ENCODE measurements at places on chromosomes 12 and 14. TPM values are rescaled to one million over a fixed set of nuclear protein-coding genes. Genes with fewer than 3 reads are reported as not detected.

TMBIM6 gene
- 413 TPM for total RNA-seq

EXOC3L4 gene
- not detected for total RNA-seq

ACRBP gene
- 1.2 TPM for total RNA-seq

- DNase-seq, result peak; percentile 69
Measured at GRCh38 chr12:109844983-109845823, 12.0 kb upstream of the TRPV4 start.

DNA sequence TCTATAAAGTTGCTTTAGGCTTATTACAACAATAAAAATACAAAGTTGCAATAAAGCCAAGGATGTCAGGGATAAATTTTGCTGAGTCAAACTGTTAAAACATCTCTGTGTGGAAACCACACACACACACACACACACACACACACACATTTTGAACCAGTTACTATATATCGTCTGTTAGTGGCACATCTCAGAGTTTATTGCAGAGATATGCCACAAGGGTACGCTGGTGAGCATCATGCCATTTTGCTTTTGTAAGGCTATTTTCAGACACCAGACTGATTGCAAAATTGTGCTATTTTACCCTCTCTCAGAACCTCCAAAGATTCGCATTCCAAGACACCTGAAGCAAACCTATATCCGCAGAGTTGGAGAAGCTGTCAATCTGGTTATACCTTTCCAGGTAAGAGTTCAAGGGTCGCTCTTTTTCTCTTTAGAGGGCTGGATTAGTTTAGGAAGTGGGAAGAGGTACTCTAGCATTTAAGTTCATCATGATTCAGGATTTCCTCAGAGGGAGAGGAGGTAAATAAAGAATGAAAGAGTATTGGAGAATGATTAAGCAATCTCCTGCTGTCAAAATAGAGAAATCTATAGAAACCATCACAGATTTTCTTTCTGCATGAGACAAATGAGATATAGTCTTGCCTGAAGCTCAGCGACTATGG, 27.3 kb upstream of the CHPT1 start:
- DNase-seq, result no peak

- DNase-seq, result no peak
Measured at GRCh38 chr12:13194401-13195110, 2.0 kb upstream of the EMP1 start.

- no peak for DNase-seq
Measured at GRCh38 chr12:83818881-83819280, 1093.7 kb downstream of the SLC6A15 start.

DNA sequence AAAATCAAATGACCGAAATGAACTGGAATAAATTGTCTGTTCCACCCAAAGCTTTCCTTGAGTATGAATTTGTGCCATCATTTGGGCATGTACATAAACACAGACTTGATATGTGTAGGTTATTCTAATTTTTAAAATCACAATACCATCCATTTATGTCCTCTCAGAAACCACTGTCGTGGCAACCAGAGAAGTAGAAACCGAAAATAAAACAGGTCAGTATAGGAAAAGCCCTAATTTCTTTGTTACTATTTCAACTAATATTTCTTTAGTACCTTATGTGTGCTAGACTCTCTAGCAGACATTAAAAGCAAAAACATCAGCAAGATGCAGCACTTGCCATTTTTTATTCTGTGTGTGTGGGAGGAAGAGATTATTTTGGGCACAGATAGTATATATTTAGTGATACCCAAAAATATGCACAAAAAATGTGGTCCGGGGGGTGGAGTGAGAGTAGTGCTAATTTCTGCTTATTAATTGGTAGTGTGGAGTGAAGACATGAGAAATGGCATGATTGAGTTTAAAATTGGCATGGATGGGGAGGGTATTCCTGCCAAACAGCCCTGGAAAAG, 130.8 kb upstream of the CNTN1 start:
- no peak for DNase-seq

DNA sequence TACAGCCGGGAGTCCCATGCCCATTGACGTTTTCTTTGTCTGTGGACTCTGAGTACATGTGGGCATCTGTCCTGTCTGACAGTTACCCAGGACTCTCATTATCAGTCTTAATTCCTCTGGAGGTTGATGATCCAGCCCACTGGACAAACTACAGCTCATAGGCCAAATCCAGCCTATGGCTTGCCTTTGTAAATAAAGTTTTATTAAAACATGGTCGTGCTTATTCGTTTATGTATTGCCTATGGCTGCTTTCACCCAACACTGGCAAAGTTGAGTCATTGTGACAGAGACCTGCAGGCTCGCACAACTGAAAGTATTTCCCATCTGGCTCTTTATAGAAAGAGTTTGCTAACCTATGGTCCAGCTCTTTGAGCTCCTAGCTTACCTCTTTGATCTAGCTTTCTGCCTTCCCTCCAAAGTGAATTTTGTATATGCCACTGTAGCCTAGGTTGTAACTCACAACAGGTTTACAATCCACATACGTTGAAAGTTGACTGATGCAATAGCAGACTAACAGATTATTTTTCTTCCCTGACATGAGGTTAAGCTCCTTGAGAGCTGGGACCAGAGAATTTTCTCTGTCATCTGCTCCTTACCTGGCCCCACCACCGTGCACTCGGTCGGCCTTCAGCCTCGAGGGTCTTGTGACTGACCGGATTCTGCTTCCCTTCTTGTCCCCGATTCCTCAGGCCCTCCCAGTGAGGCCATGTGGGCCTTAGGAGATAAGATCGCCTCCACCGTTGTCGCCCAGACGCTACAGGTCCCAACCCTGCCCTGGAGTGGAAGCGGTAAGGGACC, 57.3 kb downstream of the ACACB start:
- DNase-seq, result no peak

DNA sequence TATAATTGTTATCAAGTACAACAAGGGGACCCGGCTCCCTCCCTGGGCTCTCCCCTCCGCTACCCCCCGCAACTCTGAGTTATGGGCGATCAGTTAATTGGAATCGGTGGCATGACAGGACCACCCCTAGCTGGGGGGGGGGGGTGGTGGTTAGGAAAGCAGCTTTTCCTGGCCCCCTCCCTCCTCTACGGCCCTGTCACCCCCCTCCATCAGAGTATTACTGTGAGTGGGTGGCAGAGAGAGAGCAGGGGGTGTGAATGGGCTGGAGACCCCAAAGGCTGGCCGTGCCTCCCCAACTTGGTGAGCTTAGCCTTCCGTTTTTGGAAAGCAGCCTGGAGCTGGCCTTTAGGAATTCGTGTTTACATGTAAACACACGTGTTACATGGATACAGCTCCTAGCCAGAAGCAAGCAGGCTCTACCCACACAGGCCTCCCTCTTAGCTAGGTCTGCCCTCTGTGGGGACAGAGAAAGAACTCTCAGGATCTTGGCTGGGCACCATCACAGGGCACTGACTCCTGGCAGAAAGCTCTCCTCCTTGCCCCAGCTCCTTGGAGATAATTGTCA, 1.1 kb upstream of the HOXC4 start:
- no peak for DNase-seq

GRCh38 chr14:104717137-104717536, 6.9 kb upstream of the ADSS1 start:
- DNase-seq, result no peak

DNA sequence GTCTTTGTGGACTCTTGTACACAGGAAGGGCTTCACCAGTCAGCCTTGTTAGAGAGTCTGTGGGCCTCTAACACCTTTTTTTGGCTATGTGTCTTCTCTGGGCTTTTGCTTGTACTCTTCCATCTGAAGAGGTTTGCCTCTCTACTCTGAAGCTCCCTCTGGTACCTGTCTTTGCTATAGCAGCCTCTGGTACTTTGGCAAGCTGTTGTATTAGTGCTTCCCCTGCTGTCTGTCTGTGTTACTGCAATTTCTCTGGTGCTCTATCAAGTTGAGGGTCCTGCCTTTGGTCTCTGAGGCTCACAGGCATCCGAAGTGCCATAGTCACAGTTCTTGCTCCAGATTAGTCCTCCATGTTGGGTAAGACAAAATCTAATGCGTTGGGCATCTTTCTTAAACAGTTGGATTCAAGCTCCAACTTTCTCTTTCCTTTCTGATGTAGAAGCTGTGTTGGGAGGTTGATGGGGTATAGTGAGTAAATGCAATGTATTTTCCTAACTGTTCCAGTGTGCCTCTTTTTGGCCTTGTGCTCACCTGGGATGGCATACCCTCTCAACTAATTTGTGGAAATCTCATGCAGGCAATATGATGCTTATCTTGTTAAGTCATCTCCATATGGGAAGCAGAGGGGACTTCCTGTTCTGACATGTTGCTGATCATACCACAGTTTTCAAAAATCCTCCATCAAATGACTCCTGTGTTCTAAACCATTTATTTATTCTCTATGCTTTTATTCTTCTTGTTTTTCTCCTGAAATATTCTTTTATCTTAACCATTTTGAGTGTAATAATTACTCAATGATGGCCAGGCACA, 88.8 kb downstream of the ATF7IP start:
- DNase-seq, result peak; percentile 15

- no peak for DNase-seq
Measured at GRCh38 chr14:72880164-72880563, 13.7 kb downstream of the DPF3 start.

DNA sequence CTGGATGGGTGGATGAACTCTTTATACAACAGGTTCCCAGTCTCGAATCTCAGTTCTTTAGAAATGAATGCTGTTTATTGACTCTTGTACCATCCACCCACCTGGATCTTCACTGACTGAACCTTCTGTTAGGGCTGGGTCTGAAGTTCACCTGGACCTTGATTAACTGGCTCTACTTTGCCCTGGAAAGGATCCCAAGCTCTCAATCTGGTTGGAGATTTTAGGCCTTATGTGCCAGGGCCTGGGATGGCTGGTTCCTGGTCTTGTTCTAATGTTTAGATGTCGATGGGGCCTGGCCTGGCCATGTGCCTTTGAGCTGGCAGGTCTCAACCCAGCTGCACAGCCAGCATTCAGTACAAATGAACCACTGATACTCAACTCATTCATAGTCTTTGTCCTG, 76.5 kb upstream of the MED13L start:
- DNase-seq, result no peak

GRCh38 chr14:102407258-102407657, 44.5 kb downstream of the TECPR2 start:
- DNase-seq, result no peak

DNA sequence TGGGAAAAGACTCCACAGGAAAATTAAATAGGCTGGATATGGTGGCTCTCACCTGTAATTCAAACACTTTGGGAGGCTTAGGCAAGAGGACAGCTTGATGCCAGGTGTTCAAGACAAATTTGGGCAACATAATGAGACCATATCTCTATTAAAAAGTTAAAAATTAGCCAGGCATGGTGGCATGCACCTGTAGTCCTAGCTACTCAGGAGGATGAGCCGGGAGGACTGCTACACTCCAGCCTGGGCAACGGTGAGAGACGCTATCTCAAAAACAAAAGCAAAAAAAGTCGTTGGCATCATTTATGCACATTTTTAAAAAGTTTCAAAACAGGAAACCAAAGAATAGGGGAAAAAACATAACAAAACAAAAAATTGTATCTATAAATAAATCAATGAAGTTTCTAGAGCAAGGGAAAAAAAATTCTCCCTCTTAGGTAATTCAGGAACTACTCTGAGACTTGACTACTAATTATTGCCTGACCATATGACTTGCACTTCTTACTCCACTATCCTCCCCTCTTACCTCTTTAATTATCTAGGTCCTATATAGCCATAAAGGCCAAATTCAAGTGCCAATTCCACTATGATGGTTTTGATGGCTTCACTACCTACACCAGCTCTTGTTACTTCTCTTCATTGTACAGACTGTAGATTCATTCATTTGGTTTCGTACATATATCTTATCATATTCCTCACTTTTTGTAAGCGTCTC, 1.6 kb downstream of the METTL3 start:
- DNase-seq, result no peak

DNA sequence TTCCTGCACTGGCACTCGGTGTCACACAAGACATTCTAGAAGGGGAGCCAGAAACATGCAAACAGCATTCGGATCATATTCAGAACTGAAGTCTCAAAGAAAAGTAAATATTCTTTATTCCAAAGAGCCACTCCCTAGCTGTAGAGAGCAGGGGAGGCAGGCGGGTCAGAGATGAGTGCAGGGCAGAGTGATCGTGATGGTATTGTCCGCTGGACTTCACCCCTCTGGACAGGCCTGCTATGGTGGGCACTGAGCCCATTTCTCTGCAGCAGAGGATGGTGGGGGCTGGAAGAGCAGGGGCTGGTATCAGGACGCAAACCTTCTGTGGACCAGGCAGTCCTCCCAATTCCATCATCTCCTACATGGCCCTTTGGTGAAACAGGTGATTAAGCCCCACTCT, 25.6 kb downstream of the IRF2BPL start:
- DNase-seq, result no peak

DNA sequence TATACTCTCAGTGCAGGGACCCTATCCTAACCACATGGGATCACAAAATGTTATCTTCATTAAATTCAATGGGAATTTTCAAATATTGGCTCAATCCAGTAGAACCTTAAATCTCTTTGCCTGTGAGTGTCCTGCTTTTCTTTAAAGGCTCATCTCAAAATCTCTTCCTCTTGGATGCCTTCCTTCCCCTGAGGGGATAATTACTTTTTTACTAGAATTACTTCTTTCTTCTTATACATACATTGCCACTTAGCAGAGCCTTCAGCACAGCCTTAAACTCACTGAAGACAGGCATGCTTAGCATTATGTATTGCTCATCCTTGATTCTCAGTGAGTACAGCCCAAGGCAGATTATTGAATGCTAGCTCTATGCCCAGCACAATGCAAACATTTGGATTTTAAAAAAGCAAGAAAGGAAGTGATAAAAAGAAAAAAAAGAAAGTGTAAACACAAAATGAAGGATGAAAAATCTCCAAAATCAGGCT, 1918.0 kb upstream of the FLRT2 start:
- DNase-seq, result no peak

- no peak for DNase-seq
Measured at GRCh38 chr12:103799857-103800771, 40.9 kb downstream of the NT5DC3 start.

GRCh38 chr14:96363751-96364336, 518 bp downstream of the GSKIP start:
- DNase-seq, result no peak

- DNase-seq, result no peak
Measured at GRCh38 chr14:21523203-21523602, 2.9 kb downstream of the SALL2 start.

GRCh38 chr14:22263961-22264360, 325.1 kb downstream of the DAD1 start:
- DNase-seq, result no peak
